Stimulated activated CD4-positive, alpha-beta T cell treated with anti-CD3 and anti-CD28 coated beads, Interleukin-4, amount 100 ng/mL, for 1 hour (primary cell): ENCODE measurements at places on chromosomes 6 and 20.

DNA sequence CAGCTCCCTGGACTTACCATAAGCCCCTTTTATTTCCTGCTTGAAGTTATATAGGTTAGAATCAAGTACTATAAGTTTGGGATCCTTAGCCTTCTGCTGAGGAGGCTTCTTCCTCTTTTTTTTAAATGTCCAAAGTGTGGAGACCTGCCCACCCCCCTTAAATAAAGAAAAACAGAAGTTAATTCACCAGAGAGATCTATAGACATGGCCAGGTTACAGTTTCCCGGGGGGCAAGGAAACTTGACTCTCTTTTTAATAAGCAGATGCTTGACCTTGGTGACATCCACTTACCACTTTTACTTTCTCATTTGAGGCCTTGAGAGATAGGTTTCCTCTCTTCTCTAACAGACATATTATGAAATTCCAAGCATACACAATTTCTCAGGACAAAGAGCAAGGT, 88.3 kb downstream of the BMP2 start:
- DNase-seq: no peak

- DNase-seq: no peak
Measured at GRCh38 chr6:38095054-38095453, 275.5 kb downstream of the ZFAND3 start.

DNA sequence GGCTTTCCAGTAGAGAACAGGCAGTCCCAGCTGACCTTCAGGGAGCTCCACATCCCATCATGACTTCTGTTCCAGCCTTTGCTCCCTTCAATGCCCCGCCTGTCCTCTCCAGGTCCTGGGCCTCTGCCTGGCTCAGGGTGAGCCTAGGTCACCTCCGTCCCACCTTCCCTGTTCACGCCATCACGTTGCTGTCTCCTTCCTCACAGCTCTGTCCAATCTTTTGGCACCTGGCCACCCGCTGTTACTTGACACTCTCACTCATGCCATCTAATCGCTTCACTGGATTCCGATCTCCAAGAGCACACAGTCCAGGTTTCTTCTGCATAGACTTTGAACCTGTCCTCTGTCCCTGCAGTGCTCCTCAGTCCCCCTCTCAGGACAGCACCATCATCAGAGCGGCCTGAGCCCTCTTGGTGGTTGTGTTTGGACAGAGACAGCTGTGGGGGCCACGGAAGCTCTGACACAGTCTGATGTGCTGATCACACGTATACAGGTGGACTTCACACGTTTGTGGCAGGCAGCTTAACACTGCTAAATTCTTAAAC, 34.7 kb upstream of the TIAM2 start:
- no peak for DNase-seq

- DNase-seq: no peak
Measured at GRCh38 chr6:34095136-34095505, 50.8 kb downstream of the GRM4 start.

DNA sequence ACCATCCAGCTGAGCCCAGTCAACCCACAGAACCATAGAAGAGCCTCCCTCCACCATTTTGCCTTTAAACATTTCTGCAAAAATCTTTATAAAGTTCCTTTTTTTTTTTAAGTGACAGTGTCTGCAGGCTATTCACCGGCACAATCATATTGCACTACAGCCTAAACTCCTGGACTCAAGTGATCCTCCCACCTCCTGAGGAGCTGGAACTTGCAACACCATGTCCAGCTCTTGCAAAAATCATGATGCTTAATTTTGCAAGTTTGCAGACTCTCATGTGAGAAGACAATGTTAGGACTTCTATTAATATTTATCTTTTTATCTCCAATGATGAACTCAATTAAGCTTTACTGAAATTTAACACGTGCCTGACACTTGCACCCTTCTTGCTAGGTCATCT, 88.8 kb downstream of the INSM1 start:
- DNase-seq: no peak

DNA sequence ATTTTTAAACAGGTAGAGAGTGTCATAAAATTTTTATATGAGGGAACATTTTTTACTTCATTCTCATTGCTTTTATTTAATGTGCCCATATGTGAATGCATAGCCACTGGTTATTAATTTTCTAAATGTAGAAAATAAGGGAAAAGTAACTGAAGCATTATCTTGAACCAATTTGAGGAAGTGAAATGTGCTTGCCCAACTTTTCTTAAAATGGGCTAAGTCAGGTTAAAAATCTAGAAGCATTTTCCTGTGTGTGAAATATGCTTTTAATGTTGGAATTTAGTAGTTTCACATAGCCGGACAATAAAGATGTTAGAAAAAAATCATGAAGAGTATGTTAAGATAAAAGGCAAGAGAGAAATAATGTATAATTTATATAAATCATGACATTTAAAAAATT, 3.8 kb downstream of the SEC23B start:
- no peak for DNase-seq

GRCh38 chr20:1440024-1440423, 26.6 kb downstream of the NSFL1C start:
- DNase-seq: no peak

- no peak for DNase-seq
Measured at GRCh38 chr6:118320652-118321051, 227.4 kb upstream of the PLN start.

DNA sequence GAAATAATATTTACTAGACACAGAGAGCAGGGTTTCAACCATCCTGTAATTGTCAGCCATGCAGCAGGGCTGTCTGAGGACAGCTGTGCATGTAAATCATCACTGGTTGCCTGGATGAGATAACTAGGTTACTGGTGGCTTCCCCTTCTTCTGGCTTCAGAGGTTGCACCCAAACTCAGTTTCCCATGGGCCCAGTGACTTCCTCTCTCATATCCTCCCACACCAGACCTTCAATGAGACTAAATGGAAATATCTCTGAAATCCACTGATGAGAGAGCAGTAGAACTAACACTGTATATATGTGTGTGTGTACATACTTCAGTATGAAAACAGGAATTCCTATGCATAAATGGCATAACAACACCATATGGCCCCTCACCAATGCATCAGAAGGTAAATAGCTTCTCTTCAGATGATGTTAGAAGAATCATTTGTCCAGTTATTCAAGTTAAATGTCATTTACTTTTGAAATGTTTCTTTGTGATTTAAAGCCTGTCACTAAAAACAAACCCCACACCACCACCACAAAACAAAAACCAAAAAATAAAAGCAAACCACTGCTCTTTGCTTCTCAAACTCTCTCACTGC, 51.0 kb upstream of the IL20RA start:
- DNase-seq: no peak

DNA sequence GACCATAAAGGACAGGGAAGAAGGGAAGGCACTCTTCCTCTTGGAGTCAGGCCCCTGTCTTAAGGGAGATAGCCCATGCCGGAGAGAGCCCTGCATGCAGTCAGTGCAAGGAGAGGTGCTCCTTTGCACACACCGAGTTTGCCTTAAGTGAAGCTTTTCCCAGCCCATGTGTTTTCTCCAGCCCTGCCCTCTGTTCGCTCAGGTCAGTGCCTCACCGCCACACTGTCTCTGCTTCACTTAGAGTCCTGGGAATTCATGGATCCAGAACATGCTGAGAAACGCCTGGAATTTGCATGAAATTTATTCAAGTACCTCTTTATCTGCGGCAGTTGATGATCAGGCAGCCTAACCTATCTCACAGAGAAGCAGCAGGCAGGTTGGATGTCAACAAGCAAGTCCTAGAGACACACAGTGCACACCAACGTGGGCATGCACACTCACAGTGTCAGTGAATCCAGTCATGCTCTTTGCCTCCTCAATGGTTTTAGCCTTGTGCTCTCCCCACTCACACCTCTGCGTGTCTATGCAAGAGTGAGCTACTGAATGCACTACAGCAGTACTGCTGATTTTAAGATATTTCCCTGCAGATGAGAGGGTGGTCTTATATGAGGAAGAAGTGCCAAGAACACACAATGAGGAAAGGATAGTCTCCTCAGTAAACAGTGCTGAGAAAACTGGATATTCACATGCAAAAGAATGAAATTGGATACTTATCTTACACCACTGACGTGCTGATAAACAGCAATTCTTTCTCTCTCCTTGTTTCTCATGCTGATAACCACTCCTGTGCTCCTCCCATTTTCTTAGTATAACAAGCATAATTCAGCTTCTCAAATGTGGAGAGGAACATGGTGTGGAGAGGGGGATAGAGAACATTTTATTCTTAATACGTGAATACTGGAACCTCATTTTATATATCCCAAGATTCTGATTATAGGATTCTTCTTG, 295.1 kb upstream of the CDYL start:
- no peak for DNase-seq

GRCh38 chr6:25275436-25275835, 3.7 kb upstream of the CARMIL1 start:
- no peak for DNase-seq

- no peak for DNase-seq
Measured at GRCh38 chr6:106275692-106276091, 49.9 kb downstream of the ATG5 start.

DNA sequence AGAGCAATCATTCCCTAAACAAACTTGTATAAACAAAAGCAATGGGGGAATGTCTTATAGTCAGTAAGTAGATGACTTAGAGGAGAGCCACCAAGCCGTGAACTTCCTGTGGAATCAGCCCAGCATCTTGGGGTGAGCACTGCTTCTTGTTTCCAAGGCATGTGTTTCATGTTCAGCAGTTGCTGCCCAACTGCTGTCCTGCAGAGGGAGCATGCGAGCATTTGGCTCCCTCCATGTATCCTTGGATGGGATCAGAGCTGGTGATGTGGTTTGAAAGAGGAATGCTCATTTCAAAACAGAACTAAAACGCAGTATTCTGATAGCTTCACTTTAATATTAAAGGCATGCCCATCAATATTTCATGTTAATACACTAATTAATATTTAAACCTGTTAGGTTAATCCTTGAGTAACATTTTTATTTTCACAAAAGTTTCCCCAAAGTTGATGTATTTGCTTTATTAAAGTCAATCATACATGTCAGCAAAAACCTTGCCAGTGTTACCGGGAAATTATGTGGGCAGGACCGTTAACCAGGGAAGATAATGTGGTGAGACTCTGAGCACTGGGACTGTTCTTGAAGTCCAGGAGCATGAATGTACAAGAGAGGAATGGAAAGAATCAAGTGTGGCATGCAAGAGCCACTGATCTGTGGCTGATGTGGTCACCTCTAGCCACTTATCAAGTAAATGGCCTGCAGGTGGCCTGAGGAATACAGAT, 172.1 kb upstream of the GGTLC1 start:
- DNase-seq: no peak

- no peak for DNase-seq
Measured at GRCh38 chr20:19966840-19967239, 50.3 kb upstream of the NAA20 start.

DNA sequence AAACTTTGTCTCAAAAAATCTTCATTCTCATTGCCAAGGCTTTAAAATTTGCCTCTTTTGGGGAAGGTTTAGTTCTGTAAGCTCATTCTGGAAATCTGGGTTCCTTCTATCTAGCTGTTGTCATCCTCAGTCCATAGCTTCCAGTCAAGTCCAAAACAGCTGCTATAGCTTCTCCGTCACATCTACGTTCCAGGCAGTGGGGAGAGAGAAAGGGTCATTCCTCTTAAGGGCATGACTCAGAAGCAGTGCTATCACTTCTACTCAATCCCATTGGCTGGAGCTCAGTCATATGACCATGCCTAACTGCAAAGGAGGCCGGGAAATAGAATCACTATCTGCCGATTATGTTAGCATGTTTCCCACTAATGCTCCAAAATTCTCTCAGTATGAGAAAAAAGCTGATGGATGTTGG, 141.4 kb upstream of the PTPN1 start:
- no peak for DNase-seq
